AG20443 (cell line): ENCODE measurements at places on chromosomes 5 and 9.

DNA sequence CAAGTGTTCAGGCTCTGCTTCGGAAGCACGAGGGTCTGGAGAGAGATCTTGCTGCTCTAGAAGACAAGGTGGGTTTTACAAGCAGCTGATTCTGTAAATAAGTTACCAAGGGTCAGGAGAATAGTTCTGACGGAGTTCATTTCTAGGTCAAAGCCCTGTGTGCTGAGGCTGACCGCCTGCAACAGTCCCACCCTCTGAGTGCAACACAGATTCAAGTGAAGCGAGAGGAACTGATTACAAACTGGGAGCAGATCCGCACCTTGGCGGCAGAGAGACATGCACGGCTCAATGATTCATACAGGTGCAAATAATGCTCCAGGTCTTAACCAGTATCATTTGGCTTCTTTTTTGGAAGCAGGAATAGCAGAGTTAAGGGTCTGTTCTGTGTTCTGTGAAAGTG is 24.8 kb downstream of the SPTAN1 start:
- no peak for DNase-seq

DNA sequence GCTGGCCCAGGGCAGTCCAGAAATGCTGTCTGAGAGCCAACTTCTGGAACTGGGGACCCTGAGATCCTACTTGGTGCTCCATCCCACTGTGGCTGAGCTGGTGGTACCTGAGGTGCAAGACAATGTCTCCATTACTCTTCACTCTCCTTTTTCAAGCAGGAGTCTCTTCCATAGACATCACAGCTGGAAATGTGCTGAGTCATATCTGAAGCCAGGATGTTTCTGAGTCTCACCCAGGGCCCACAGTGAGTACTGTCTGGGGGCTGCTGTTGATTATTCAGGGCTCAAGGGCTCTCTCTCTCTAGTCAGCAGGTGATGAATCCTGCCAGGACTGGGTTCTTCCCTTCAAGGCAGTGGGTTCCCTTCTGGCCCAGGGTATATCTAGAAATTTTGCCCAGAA is 145.2 kb upstream of the TAS2R1 start:
- DNase-seq = no peak

GRCh38 chr9:92324889-92325268 is 271 bp downstream of the NOL8 start:
- no peak for DNase-seq

DNA sequence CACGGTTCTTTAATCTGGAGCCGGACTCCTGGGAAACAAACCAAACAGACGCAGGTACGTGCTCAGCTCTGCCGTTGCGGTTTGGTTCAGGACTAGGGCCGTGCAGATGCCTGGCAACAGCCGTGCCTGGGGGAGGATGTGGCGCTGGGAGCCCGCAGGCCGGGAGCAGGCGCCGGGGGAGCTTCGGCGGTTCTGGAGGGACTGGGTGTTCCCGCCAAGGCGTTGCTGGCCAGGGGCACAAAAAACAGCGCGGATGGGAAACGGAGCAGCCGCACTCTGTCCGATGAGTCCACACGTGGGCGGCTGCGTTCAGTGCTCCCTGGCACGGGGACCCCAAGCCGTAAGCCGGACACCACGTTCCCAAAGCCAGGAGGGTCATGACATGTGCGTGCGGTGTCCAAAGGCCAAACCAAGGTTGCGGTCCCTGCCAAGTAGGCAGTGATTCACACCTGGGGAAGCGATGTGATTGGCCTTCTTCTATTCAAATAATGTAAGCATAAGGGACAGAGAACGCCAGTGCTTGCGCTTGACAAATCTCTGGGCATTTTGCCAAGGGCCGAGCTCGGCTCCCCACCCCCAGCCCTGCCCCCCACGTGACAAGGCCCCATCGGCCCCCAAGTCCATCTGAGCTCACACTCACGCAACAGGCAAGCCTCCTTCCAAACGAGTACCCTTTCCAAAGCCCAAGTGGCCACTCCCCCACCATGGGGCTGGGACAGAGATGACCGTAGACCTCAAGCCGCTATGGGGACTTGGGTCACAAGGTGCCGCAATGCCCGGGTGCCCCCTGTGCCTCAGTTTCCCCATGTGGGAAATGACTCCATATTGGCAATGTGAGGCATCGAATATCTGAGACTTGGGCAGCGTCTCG is 49.7 kb upstream of the NKD2 start:
- peak; percentile 45 for DNase-seq

DNA sequence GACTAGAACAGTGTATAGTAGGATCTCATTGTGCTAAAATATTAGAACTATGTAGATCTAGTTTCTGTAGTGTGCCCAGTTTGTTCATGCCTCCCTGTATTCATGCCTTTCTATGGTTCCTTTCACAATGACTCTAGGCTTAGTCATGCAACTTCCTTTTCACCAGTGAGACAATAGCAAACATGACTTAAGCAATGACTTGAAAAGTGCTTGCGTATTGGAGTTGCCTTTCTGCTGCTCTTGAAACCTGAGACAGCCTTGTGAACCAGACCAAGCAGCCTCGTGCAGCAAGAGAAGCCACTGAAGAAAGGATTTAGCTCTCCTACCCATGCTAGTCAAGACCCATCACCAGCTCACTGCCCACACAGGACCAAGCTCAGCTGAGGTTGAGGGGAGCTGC is 294.5 kb upstream of the TAS2R1 start:
- DNase-seq = peak; percentile 88

- no peak for DNase-seq
Observed at GRCh38 chr5:156667616-156668015, 182.5 kb upstream of the PPP1R2B start.

DNA sequence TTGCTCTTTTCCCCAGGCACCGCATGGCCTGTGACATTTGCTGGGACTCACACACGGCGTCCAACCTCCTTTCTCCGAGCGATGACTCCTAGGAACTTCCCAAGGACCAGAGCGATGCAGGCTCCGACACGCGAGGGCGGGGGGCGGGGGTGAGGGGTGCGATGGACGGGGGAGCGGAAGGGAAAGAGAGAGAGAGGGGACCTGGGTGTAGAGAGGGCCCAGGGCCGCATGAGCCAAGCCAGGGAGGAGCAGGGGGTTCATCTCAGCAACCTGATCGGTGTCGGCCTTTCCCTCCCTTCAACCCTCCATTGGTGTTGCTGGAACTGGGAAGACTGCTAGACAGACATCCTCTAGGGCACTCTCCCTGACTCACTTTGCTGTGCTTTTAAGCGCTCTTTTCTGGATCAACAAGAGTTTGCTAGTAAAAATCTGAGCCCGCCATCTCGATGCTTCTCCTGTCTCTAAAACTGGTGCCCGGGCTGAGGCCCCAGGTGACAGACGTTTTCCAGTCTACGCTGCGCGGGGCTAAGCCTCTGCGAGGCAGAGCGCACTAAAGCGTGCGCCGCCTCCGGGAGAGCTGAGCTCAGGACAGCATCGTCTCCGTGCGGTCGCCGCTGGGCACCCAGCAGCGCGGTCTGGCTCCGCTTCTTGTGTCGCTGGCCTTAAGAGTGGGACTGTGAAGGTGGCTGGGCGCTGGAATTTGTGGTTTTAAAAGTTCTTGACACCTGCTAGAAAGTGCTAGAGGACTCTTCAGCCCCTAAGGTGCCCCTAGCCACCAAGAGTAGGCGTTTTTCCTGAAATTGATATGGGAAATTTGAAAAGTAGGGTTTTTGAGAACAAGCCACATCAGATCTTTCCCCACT is 1.0 kb upstream of the TSLP start:
- peak; percentile 65 for DNase-seq

DNA sequence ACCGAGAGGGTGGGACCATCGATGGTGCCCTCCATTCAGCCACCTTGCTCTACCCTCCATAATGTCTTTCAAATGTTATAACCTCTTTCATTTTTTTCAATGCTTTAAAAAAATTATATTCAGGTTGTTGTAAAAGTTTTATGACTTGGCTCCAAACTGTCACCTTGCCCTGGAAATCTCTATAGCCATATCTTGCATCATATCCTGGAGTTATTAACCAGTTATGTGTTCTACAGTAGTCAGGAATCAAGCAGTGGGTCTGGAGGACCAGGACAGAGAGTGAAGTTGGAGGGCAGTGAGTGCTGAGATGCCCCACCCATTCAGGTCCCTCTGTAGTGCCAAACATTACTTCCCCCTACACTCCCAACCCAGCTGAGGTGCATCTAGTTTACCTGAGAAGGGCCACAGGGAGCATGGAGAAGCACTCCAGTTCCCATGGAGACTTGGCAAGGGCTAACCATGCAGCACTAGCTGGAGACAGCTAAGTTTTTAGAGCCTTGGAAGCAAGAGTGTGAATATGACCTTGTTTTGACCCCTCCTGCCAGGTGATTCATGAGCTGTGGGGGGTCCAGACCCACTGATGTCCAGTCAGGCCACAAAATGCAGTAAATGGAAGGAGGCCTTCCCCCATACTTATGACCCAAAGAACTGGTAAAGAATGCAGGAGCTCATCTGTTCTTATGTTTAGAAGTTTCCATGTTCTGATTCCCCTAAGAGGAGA is 5.5 kb downstream of the IFNA8 start:
- no peak for DNase-seq

GRCh38 chr5:141223112-141223783 is at the start of gene PCDHB14:
Gene PCDHB14 (plus strand): TSS chr5:141223343. CDS start chr5:141223506, 163 bp downstream.
- peak; percentile 49 for DNase-seq

GRCh38 chr5:71903808-71904207 is 184.7 kb downstream of the CARTPT start:
- DNase-seq = no peak

GRCh38 chr5:142016556-142016955 is 3.7 kb upstream of the GNPDA1 start:
- no peak for DNase-seq

DNA sequence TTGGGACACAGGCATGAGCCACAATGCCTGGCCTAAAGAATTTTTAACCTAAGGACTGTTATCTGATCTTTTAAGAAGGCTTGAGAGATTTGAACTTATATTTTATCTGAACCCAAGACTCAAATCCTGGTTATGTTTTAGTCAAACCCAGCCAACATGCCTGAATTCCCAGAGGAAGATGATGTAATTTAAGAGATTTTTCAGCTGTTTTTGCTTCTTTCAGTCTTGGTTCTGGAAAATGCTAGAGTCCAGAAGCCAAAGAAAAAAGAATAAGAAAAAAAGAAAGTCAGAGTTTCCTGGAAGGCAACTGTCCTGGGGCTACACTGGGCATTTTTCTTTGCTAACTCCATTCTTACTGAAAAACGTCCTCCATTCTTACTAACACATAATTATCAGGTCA is 85.8 kb downstream of the SNX18 start:
- DNase-seq = peak; percentile 24

- DNase-seq = no peak
Observed at GRCh38 chr9:94824913-94825610, 98.6 kb downstream of the AOPEP start.

- no peak for DNase-seq
Observed at GRCh38 chr9:127058011-127058644, 64.3 kb downstream of the ANGPTL2 start.

GRCh38 chr9:137575716-137576411 is 2.9 kb downstream of the DPH7 start:
- DNase-seq = no peak
